Activated naive CD4-positive, alpha-beta T cell (primary cell): ENCODE measurements at places on chromosomes 11 and 22.

DNA sequence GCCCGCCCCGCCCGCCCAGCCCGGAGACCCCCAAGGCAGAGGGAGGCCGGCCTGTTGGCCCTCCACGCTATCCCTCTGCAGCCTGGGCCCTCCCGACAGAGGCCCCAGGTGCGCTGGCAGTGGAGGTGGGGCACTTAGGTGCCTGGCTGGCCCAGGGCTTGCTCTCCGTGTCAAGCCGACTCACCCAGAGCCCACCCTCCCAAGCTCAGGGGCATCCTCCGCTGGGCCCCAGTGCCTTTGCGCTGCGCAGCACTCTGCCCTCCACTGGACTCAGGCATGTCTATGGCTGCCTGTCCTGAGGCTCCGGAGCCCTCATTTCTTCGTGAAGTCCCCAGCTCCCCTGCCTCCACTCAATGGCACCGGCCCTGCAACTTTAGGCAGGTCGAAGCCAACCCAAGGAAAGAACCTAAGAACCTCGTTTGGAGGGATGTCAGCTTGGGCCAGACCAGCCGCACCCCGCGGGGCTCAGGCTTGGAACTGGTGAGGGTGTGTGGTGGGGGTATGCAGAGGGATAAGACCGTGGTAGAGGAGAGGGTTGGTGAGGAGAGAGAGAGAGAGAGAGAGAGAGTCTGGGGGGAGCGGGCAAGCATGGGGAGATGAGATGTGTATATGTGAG, 6.1 kb downstream of the SMIM45 start:
- DNase-seq: no peak

DNA sequence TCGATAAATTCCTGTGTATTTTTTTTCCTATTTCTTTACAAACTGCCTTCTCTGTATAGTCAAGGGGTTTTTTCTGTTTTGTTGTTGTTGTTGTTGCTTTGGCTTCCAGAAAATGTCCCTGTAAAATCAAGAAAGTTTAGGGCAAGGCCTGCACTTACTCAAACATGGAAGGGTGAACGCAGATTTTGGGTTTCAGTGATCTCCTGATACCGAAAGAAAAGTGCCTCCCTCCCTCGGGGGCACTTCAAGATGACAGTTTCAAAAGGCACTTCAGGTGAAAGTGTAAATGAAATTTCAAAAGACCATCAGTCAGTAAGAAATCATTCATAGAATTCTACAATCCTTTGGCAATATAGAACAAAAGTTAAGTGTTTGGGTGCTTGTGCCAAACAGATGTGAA, 43.4 kb upstream of the TMPRSS4 start:
- DNase-seq: no peak

DNA sequence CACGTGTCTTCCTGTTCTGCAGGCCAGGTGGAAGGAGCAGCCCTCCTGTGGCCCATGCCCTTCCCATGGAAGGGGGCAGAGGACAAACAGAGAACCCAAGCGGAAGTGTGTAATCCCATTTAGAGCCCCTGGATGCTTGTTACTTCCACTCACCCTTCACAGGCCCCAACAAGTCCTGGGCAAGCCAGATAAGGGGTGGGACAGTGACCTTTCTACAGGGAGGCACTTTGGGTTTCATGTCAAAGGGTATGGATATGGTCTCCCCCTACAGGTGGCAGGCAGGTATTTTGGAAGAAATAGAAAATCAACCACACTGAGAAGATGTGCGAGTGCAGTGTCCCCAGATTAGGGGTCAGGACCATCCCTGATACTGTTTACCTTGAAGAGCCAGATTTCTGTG, 11.4 kb downstream of the MPEG1 start:
- DNase-seq: no peak

GRCh38 chr11:36672815-36673450, 74.9 kb upstream of the RAG2 start:
- DNase-seq: no peak

DNA sequence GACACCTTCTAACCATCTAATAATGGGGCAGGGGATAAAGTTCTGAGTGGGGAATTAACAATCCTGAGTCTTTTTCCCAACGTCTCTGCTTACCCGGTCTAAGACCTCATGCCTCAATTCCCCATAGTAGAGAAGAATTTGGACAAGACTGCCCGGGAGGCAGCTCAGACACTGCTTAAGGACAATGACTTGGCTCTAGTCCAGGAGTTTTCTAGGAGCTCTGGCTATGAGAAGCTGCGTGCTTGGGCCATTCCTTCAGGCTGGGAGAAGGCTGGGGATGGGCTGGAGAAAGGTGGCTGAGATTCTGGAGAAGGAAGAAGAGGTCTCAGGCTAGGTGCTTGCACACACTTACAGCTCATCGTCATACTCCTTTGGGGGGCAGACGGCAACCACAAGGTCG, 19.8 kb upstream of the ABCC8 start:
- no peak for DNase-seq

DNA sequence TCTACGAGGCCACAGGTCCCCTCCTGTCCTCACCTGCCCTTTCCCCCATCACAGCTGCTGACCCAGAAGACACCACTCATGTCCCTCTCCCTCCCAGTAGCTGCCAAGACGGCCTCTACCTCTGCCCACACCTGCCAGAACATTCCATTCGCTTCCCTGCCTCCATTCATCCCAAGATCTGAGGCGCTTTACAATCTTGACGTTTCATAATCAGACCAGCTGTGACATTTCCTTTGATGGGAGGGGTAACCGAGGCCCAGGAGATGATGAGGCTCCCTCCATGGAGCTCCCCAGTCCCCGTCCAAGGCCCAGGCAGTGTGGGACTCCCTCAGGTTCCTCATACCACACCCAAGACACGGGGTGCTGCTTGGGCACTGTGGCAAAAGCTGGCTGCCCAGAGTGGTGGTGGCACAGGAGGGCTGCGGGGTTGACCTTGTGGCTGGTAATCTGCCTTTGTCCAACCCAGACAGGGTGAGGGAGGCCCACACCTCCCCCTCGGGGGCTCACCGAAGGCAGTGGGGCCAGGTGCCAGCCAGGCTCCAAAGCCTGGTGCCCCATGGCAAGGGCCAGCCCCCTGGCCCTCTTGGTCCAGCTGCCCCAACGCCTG, 17.3 kb downstream of the PHLDA2 start:
- no peak for DNase-seq

GRCh38 chr11:15073361-15074205, at the start of gene CALCB:
Gene CALCB, plus strand, starts transcription at chr11:15073593. Its CDS starts 1,126 bp downstream, at chr11:15074719.
- DNase-seq: no peak

GRCh38 chr11:13786688-13787087, 118.2 kb downstream of the FAR1 start:
- DNase-seq: no peak

GRCh38 chr11:8577791-8578581, 16.0 kb downstream of the STK33 start:
- no peak for DNase-seq

DNA sequence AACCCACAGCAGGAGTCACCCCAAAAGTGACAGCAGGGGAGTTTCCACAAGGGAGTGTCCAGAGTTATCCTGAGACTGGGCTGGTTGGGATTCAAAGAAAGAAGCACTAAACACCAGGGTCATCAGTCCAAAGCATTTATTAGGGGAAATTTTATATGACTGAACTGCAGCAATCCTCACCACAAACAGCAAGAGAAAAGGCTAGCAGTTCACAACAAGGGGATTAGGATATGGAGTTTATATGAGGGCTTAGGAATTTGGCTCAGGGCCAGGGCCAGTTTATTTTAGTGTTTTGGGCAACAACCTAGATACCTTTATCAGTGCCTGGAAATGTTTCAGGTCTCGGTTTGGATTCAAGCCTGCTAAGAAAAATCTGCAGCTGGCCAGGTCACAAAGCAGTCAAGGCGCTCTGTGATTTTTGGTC, 4.6 kb upstream of the TMEM126A start:
- DNase-seq: no peak

- no peak for DNase-seq
These were observed 58.0 kb upstream of the CD82 start for GRCh38 chr11:44507491-44507890.

DNA sequence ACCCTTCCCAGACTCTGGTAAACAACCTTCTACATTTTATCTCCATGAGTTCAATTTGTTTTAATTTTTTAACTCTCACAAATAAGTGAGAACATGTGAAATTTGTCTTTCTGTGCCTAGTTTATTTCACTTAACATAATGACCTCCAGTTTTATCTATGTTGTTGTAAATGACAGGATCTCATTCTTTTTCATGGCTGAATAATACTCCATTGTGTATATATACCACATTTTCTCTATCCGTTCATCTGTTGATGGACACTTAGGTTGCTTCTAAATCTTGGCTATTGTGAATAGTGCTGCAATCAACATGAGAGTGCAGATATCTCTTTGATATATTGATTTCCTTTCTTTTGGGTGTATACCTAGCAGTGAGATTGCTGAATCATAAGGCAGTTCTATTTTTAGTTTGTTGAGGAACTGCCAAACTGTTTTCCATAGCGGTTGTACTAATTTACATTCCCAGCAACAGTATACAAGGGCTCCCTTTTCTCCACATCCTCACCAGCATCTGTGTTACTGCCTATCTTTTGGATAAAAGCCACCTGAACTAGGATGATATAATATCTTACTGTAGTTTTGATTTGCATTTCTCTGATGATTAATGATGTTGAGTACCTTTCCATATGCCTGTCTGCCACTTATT, 93.9 kb downstream of the ATG16L2 start:
- DNase-seq: no peak

GRCh38 chr11:47469361-47470179, 20.6 kb upstream of the RAPSN start:
- DNase-seq: no peak

- DNase-seq: no peak
These were observed 63.2 kb downstream of the ETS1 start for GRCh38 chr11:128524172-128524571.

- no peak for DNase-seq
These were observed 752.7 kb downstream of the KCNA4 start for GRCh38 chr11:29263971-29264682.

GRCh38 chr11:61049859-61050258, 52.4 kb upstream of the CD5 start:
- no peak for DNase-seq

GRCh38 chr11:1829039-1829820, 5.6 kb upstream of the SYT8 start:
- no peak for DNase-seq

DNA sequence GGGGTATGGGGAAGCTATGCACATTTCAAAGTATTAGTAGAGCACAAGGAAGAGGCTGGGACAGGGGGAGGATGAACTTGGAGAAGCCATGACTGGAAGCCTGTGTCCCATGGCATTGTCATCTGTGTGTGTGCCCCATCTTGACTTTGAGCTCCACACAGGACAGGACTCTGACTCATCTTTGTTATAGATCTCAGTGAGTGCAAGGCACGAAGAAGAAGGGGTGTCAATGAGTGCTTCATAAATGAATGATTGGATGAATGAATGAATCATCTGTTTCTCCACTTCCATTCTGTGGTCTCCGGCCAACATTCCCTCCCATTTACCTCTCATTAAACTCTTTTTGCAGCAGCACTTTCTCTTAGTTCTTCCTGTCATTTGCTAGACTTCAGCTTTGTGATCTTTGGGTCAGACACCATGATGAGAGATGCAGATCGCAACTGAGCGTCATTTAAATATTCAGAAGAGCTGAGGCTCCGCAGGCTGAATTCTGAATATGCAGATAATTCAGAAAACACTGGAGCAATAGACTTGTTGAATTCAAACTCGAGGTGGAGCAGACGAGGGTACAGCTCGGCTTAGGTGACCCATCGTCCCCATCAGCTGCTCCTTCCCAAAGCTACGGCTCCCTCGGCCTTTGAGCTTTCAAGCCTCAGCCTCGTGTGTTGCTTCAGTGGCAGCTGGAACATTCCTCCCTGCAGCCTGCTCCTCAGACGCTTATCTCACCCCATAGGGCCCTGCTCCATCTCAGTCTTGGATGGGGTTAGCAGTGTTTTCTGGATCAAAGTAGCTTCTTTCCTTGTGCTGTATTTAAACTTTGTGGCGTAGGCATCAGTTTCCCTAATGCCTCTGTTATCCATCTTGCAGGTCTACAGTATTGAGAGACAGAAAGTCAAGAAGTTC, 30.8 kb downstream of the APOL3 start:
- no peak for DNase-seq

DNA sequence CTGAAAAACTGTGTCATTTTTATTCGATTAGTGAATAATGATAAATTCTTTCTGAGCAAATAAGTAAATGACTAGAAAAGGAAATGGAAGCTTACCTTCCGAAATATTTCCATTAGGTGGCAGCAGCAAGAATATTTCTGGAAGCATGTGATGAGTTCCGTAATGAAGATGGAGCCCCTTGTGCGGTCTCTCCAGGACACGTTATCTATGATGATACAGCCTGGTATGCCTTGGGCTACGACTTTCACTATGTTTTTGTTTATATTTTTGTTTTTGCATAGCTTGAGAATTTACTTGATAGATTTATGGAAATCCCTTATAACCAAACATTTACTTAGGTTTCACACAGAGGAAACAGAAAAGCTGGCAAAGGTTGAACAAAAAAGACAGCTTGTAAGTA, 25.7 kb downstream of the CASP5 start:
- no peak for DNase-seq

GRCh38 chr22:24765166-24765565, 9.4 kb downstream of the PIWIL3 start:
- DNase-seq: no peak

- DNase-seq: no peak
These were observed 655.5 kb upstream of the LRRC4C start for GRCh38 chr11:42114927-42115326.

GRCh38 chr11:34049028-34049427, 2.5 kb upstream of the CAPRIN1 start:
- DNase-seq: no peak

DNA sequence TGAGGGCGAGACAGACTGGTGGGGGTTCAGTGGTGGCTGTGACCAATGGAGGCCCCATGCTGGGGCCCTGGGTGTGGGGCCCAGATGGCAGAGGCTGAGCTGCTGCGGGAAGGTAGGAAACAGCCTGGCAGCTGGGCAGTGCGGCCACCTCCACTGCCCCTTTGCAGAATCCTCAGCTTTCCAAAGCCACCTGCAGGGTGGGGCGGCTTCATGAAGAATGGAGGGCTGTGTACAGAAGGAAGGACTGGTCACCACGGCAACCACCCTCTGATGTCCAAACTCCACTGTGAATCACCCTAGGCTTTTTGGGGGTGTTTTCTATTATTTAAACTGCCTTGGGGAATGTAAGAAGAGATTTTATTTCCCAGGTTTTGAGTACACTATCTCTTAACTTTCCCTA, 166.3 kb upstream of the NAV2 start:
- no peak for DNase-seq

- DNase-seq: no peak
These were observed 9.5 kb downstream of the OR5P2 start for GRCh38 chr11:7787239-7787638.

DNA sequence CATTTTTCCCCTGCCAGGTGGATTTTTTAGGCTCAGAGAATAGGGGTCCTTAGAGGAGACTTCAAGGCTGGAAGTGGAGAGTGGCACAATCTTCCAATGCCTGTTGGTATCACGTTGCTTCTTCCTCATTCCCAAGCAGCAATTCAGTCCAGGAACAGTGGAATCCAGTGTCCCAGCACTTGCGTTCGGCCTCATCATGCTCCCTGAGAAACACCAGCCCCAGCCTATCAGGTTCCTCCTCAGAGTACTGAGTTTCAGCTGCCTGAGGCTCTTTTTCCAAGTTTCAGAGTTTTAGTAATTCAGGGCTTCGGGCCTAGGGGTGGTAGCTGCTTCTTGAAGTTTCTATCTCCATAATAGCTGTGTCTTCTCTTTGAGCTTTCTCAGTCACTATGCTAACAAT, 31.9 kb upstream of the NRGN start:
- DNase-seq: no peak

GRCh38 chr11:79973721-79974617, 533.1 kb upstream of the TENM4 start:
- DNase-seq: no peak
